Fibroblast of skin of abdomen (primary cell): ENCODE measurements at places on chromosomes 11 and 22.

DNA sequence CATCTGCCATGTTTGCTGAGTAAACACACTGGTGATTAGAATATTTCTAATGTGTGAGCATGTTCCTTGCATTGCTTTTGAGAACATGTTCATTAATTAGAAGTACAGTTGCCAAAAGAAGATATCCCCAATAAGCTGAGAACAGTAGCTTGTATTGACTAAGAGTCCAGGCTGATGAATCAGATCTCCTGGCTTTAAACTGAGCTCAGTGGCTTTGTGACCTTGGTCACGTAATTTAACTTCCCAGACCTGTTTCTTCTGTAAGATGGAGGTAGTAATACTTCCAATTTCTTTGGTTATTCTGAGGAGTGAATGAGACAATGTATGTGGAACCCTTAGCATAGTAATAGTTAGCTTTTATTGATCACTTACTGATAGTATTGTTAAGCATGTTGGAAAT lies 61.9 kb downstream of the CYB5R2 start:
- no peak for DNase-seq

GRCh38 chr22:44505796-44506354 lies 7.8 kb upstream of the RTL6 start:
- no peak for DNase-seq

DNA sequence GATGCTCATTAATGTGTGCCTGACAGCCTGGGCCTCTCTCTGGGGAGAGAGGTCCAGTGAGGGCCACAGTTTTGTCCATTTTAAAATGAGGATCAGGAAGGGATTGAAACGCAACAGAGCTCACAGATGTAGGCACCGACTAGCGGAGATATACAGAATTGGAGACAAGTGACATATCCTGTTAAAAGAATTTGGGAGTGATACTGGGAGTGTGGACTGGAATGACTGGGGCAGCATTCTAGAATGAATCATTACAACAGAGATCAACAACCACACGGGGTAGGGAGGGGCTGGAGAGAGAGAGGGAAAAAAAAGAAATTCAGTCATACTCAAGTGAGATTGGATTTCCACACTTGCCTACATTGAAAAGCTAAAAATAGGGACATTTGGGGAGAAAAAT lies 2.5 kb upstream of the NCAM1 start:
- DNase-seq: peak; percentile 45

- no peak for DNase-seq
These were observed 1.4 kb downstream of the SMPD1 start for GRCh38 chr11:6391537-6392134.

DNA sequence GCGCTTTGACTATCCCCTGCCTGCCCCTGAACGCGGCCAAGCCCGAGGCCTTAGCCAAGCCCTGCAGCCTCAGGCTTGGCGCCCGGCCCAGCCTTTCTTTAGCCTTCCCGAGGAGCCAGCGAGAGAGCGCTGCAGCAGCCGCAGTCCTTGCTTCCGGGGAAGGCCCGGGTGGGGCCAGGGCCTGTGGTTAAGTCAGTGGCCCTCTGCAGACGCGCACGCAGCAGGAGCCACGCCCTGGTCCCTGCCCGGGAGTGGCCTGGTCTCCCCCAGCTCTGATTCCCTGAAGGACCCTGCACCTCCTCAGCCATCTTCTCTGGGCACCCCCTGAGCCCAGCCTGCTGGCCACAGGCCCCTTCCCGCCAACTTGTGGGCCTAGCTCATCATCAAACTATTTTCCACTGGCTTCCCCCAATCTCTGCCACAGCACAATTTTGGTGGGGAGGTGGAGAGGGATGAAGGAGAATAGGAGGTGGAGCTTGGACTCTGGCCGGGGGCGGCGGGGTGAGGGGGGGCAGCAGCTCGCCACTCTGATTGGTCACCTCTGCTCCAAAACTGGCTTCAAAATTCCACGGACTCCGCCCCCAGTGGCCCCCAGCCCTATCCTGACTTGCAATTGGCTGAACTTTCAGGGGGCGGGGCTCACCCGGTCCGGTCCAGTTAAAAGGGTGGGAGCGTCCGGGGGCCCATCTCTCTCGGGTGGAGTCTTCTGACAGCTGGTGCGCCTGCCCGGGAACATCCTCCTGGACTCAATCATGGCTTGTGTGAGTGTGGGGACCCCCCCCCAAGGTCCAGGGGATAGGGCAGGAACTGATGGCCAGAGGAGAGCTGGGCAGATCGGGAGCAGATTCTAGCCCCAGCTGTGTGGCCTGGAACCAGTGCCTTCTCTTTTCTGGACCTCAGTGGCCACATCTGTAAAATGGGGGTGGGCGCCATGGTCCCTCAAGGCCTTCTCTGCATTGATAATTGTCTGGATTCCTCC lies at the start of gene LGALS1:
TSS of gene LGALS1 (plus strand) at position 686 of the 979 bp plus-strand sequence. CDS start at position 753, 67 bp downstream.
- DNase-seq: peak; percentile 99

DNA sequence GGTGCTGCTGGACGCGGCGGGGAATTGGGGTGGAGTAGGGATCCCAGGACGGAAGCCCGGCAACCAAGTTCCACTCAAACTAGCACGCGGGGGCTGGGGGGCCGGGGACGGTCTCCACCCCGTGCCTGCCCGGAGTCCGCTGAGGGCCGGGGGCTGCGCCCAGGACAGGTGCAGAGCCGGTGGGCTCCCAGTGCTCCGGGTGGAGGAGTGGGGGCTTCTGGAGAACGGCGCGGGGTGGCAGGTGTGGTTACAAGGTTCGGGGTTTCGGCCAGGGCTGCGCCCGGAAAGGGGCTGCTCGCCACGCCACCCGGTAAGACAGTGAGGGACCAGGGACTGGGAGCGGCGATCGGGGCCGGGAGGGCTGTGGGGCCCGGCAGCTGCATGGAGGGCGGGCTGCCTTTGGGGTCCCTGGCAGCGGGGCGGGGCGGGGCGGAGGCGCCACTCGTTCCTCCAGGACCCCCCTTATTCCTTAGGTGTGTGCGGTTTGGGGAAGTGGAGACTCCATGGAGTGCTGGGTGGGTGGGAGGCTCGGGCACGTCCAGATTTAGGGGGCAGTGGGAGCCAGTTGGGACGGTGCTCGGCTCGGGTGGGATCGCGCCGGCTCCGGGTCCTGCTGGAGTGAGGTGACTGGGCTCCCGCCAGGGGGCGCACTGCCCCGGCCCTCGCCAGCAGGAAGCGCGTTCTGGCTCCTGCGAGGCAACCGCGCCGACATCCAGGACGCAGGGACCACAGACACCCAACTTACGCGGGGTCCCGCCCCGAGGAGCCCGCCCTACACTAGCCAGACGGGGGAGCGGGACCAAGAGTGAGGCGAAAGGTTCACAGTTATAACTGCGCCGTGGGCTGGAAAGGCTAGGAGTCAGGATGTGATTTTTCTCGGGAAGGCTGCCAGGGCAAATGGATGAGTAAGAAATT lies 868 bp downstream of the TSPAN18 start:
- peak; percentile 93 for DNase-seq

GRCh38 chr22:36510966-36511881 lies 4.4 kb upstream of the FOXRED2 start:
- peak; percentile 54 for DNase-seq

GRCh38 chr22:35045451-35045850 lies 20.5 kb upstream of the ISX start:
- DNase-seq: no peak

GRCh38 chr11:69400140-69400539 lies 81.3 kb upstream of the LINC01488 start:
- no peak for DNase-seq
